ENCODE measurements at places on chromosomes 7 and 10.

DNA sequence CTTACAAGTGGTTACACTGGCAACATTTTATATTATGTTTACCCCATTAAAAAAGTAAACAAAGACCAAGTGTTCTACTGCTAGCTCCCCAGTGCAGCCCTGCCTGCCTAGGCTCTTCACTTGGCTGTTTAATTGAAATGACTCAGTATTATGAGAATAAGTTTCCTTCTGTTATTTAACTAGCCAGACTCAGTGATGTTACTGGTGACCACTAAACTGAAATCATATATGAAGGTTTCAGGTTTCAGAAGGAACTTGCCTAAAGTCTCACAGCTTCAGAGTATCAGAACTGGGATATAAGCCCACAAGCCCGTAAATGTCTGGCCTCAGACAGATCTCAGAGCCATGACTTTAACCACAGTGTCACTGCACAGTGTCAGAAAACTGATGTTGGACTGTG lies 66.8 kb upstream of the EXOC4 start:
- no peak for DNase-seq

DNA sequence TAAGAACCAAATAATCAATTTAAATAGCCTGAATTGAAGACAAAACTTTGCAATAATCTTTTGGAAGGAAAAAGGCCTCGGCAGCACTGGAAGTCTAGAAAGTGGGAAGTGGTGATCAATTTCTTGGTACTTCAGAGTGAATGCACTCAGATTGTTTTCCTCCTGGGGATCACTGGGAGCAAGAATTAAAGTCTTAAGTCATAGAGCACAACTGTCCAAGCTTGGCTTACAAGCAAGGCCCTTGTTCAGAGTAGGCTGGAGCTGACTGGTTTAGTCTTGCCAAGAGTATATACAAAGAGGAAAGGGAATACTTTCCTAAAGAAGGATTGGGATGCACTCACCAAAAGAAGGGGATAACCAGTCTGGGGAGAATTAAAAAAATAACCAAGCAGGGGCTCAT lies 637.1 kb downstream of the CCSER2 start:
- DNase-seq: no peak

DNA sequence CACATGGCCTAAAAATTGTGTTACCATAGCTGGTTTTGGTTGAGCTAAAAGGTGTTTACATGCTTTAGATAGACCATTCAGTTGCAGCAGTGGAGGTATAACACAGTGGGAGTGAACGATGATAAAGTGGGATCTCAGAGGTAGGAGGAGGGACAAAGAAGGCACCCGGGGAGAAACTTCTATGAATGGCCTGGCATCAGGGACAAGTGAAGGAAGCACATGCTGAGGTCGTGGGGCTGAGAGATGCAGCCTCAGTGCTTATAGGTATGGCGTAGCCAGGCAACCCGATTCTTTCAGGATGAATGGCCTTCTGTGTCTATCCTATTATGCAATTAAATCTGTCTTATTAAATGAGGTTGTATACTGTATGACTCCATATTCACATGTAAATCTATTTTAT lies 3.9 kb upstream of the CDK6 start:
- no peak for DNase-seq

DNA sequence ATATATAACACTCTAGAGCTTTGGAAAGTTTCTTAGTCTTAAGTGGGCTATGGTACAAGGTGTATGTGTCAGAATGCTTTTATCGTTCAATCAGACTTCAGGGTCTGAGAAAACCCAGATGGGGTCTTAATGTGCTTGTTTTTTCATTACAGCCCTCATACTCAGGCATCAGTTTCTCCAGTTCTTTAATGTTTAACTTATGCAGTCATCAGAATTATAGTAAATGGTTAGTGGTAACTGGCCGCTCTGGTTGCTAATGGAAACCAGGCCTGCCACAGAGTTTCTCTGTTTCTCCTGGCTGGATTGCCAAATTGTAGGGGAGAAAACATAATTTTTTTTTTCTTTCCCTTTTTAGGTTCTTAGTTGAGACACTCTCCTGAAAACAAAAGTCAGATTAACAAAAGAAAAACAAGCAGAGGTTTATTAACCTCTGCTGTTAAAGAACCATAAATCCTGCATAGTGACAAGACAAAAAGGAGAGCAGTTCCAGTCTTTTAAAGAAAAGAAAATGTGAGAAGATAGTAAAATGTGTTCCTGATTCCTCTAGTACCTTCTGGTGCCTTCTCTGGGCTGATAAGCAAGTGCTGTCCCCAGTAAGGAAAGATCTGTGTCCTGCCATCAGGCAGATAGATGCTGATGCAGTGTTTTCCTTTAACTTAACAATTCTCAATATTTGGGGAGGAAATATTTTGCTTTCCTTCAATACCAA lies 21.5 kb upstream of the GHITM start:
- DNase-seq: no peak

DNA sequence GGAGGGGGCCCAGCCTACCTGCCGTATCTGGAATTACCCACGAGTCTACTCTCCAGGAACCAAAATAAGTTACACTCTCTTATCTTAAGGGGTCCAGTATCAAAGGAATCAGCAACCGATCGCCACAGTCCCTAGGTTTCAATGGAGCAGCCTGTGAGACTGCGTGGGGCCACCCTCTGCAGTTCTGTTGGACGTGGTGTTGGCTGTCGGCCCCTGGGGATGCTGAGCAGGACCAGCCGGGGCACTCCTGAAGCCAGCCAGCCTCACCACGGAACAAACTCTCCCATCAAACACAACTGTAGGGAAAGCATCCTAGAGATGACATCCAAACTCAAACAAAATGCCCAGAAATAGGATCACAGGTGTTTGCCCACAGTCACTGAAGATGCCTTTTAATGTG lies 25.5 kb upstream of the ABLIM1 start:
- DNase-seq: no peak

- no peak for DNase-seq
These were observed 39.1 kb upstream of the RAB18 start for GRCh38 chr10:27464993-27465392.

DNA sequence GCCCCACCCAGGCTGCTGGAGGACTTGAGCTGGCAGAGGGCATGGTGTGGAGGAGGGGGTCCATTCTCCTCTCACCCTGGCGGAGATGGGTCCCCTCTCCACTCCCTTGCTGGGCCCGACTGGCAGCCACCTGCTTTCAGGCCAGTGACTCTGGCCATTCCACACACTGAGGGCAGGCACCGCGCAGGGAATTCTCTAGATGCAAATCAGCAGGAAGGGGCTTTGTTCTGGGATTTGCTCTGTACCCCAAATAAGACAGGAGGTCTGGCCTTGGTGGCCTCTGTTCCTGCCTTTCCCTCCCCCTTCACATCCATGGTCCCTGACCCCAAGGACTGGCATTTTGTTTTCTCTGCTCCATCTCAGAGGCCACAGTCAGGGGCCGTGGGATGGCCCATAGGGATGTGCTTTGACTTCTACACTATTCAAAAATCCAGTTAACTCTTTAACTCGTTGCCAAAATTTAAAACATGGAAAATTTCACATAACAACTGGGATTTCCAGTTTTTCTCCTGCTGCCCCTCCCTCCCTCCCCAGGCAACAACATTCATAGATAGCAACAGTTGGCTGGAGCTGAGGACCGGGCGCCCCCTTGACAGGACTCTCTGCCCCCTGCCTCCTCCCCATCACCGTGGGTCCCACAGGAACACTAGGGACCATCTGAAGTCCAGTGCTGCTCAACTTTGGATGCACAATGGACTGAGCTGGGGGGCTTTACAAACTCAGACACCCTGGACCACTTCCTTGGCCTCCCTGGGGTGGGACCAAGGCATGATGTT lies 33.9 kb downstream of the PPIF start:
- no peak for DNase-seq

GRCh38 chr10:28806488-28806941 lies 129.2 kb downstream of the BAMBI start:
- DNase-seq: no peak

All from NCI-H2029 treated with DMSO at 0.1 percent for 48 hours (cell line).